ENCODE measurements at places on chromosomes 3 and 15.
A peak's percentile ranks its signal among the peaks of the same experiment; 100 is the strongest.

DNA sequence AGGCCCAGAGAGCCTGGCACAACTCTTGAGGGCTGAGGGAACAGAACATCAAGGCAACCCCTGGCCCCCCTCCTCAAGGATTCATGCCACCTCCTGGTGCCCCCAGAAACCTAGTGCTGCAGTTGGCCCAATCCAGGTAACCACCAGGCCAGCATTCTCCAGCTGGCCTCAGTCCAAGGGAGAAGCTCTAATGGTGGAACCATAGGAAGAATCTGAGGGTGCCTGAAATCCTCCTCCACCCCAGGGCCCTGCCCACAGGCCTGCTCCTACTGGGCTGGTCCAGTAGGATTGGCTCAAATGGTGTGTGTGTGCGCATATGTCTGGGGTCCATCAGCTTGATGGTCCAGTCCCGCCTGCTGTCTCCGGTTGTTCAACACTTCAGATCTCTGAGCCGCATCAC, 7.7 kb downstream of the HYAL2 start:
- no peak for DNase-seq

GRCh38 chr3:177196456-177197040, 734 bp downstream of the TBL1XR1 start:
- peak; percentile 58 for DNase-seq

- DNase-seq = no peak
Measured at GRCh38 chr3:54342676-54343075, 220.3 kb downstream of the CACNA2D3 start.

DNA sequence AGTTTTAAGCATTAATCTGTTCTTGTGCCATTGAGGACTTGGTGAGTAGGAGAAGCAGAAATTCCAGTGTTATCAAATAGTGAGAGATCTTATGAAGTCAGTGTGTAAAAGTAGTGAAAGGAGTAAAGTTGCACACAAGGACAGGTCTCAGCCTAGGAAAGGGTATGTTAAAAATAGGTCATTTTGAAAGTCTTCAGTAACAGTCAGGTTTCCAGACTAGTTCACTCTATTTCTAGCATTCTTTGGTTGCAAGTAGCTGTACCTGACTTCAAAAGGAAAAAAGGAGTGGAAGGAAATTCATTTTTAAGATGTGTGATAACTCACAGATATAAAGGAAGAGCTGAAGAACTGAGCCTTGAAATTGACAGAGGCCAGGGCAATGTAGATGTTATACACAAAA, 250.1 kb upstream of the SATB1 start:
- no peak for DNase-seq

DNA sequence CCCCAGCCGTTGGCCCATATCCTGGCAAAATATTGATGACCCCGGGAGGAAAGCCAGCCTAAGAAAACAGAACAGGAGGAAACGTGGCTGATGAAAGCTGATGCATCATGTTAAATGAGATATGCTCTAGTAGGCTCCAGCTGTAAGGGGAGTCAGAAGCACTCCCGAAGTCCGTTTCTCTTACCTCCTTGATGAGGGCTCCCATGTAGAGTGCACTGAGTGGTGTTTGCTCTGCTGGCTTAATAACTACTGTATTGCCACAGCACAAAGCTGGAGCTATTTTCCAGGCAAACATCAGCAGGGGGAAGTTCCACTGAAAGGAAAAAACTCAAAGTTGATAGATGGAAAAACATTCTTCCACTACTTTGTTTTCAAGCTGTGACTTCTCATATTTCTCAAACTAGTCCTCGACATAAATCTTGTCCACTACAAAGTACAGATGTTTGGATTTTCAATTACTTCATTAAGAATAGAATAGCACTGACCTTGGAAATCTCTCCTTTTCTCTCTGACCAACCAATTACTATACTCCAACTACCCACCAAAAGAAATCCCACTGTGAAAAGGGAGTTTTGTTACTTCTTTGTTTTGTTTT, 72.7 kb downstream of the ALDH1A2 start:
- no peak for DNase-seq

DNA sequence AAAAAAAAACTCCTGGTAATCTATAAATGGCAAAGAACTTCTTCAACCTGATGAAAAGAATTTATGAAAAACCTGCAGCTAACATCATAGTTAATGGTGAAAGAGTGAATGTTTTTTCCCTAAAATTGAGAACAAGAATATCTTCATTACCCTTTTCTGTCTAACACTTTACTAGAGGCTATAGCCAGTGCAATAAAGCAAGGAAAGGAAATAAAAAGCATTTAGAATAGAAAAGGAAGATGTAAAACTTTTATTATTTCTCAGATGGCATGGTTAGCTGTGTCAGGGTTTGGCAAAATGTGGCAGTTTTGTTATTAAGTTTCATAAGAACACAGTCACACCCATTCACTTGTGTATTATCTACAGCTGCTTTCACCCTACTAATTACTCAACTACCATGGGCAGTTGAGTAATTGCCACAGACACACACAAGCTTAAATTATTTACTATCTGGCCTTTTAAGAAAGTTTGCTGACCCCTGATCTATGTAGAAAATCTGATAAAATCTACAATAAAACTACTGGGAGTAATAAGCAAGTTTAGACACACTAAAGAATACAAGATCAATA, 465.1 kb downstream of the MAGI1 start:
- DNase-seq = no peak

DNA sequence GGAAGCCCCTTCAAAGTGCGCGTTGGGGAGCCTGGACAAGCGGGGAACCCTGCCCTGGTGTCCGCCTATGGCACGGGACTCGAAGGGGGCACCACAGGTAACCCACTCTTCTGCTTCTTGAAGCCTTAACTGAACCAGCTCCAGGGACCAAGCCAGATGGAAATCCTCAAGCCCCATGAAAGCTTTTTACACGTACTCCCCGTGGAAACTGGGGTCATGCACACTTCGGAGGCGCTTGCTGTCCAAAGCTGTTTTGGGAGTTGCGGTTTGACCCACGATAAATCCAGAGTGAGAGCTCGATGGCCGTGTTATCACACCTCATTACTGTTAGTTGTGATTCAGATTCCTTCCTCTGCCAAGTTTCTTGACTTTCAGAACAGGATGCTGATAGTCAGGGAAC, 47.5 kb downstream of the DNASE1L3 start:
- DNase-seq = no peak

DNA sequence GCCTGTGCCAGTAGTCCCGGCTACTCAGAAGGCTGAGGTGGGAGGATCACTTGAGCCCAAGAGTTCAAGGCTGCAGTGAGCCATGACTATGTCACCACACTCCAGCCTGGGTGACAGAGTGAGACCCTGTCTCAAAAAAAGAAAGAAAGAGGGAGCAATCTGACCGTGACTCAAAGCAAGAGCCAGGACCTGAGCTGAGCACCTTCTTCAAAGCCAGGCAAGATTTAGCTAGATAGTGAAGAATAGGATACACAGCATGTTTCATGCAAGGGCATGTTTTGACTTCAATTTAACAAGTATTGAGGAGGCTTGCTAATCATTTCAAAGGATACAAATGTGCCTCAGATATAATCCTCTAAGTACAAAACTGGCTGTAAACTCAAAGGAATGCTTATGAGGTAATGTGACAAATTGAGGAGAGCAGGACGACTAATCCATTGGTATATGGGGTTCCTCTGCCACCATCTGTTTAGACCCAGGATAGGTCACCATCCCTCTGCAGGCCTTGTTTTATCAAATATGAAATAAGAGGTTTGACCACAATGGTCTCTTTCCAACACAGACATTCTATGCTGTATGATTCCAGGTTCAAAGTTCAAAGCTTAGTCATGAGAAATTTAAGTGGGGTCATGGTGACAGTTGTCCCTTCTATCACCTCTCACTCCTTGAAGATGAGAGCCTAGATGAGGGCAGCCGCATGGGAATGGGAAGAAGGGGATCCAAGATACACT, 33.2 kb downstream of the RAB27A start:
- peak; percentile 32 for DNase-seq

DNA sequence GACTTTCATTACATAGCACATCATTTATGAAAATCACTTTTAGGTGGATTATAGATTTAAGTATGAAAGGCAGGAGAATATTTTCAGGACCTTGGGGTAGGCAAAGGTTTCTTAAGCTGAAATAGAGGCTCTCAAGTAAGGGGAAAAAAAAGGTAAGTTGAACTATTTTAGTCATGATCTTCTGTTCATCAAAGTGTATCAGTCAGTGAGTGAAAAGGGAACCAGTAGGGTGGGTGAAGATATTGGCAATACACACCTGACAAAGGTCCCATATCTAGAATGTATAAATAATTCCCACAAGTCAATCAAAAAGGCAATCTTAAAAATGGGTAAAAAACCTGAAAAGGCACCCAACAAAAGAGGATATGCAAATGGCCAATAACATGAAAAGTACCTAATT, 218.6 kb downstream of the KLF13 start:
- no peak for DNase-seq
